SJCRH30 (cell line): ENCODE measurements at places on chromosomes 5 and 9.

DNA sequence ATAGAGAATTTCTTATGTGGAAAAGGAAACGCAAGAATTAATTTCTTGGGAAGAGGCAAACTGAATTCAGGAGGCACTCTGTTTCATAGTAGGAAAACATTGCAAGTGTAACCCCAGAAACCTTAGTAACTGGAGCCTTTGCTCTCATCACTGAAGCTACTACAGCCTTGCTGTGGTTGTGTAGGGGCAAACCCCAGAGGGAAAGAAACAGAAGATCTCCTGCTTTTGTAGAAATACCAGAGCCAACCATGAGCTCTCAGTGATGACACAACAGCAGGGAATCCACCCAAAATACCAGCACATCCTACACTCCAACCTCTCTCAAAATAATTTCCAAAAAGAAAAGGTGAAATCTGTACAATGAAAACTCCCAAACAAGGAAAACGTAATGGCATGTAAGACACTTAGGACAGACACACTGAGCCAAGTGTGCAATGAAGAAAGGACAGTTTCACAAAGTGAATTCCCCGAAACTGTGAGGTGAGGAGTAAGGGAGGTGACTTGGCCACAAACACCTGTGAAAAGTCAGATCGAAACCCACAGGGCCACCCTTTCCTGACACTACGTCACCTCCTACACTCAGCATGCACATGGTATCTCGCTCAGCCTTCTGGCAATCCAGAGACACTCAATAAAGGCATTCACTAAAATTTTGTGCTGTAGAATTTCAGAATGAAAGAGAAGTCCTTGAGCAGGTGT, 8.5 kb upstream of the ACSL6 start:
- DNase-seq = no peak

DNA sequence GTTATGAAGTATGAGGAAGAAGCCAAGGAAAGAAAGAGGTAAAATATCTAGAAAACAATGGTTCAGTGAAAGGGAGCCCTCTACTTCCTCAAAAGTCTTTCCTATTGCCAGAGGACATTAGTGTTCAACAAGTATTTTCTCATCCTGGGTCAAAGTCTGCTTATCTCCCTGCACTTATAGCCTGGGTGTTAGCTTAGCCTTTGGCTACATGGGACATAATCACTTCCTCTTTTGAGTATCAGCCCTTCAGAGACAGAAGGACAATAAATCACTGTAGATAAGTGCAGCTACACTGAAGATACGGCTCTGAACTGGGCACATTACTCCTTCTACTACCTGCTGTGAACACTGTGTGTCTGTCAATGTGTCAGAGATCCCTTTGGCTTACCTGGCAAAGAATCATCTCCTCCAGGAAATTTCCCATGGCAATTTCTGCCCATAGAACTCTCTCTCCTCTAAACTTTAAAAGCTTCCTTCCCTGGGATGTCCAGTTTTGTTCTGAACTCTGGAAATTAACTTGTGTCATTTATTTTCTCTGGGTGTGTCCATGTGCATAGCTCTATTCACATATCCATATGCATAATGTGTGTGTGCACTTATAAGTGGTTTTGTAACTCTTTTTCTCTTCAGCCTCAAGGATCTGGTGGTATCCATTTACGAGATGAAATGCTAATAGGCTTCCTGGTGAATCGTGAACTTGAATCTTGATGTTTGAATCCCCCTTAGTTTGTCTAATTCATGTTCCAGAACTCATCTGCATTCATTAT, 30.0 kb upstream of the RECK start:
- no peak for DNase-seq

DNA sequence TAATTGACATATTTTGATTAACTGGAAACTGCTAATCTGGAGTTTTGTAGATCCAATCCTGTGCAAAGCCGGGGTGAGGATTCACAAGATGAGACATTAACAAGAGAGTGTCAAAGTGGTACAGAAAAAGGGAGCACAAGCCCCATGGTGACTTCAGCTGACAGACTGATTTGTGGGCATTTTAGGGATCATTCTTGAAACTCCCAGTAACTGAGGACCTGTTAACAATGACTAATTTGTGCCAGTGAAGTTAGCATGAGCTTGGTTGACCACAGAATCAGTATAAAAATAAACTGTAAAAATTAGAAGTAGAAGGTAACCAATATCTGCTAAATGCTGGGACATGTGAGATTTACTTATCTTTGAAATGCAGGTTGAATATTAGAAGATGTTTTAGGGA, 1578.3 kb downstream of the EFNA5 start:
- DNase-seq = no peak

DNA sequence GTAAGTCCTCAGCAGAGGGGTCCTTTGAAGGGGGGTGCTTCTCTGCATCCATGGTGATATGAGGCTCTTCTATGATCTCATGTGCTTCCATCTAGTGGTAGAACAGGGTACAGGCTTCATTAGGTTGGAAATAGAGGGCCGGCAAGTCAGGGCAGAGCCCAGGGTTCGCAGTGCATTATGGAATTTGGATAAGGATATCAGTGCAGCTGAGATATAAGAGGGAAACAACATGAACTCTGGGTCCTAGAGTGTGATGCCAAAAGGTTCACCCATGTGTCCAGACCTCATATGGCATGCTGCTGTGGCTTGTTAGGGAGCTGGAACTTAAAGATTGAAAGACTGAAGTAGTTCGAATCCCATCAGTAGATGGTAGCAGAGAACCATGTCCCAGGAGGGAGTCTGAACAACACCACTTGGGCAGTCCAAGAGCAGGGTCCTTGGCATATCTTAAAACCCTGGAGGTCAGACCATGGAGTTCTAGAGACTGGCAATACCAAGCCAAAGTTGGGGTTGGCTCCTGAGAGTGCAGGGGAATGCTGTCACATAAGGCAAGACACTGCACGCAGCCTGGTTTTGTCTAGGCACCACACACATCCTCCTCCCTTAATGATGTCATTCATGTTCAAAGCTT, 2.3 kb downstream of the FAM221B start:
- DNase-seq = peak; percentile 76

- DNase-seq = no peak
Measured at GRCh38 chr9:126752881-126753670, 51.8 kb upstream of the ZBTB43 start.

- DNase-seq = no peak
Measured at GRCh38 chr9:96585426-96585825, 34.2 kb downstream of the CDC14B start.

- DNase-seq = peak; percentile 4
Measured at GRCh38 chr5:90488791-90489190, 14.1 kb downstream of the POLR3G start.

GRCh38 chr5:8394965-8395364, 526.0 kb downstream of the MTRR start:
- DNase-seq = no peak

GRCh38 chr5:150246835-150247234, 42.7 kb downstream of the CAMK2A start:
- no peak for DNase-seq

- DNase-seq = no peak
Measured at GRCh38 chr5:115016646-115017045, 153.1 kb downstream of the TRIM36 start.

- no peak for DNase-seq
Measured at GRCh38 chr9:126819482-126819881, 14.6 kb downstream of the ZBTB43 start.

DNA sequence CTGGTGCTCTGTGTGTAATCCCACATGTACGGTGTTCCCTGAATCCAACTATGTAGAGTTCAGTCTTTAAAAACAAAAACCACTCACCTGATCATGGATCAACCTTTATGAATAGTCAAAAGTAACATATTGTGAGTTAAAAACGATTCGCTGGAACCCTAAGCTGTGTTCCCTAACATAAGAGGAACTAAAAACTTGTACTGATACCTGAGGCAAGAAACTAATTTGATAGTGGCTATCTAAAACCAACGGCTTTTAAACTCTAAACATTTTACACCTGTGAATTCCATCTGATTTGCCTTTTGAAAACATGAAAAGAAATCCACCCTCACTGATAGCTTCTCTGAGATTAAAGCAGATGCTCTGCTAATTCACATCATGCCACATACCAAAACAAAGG, 101.5 kb downstream of the DEPDC1B start:
- no peak for DNase-seq

DNA sequence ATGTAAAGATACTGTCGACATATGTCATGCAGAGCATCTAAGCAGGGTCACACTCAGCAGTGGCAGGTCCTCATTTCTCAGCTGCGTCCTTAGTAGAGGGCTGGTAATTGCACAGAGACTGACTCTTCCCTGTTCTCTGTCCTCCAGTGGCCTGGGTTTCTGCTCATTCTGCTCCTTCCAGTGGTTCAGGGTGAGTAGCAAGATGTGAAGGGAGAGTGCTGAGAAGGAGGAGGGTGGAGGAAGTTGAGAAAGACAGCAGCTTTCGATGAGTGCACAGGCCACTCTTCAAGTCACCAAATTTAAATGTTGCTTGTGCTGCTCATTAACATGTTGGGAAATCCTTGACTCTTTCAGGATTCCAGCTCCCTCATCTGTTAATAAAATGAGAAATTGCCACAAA, 203.9 kb downstream of the FBXL7 start:
- no peak for DNase-seq

GRCh38 chr5:59893429-59894227, at the start of gene PDE4D:
Gene PDE4D, minus strand, starts transcription at chr5:59893726.
- peak; percentile 24 for DNase-seq

DNA sequence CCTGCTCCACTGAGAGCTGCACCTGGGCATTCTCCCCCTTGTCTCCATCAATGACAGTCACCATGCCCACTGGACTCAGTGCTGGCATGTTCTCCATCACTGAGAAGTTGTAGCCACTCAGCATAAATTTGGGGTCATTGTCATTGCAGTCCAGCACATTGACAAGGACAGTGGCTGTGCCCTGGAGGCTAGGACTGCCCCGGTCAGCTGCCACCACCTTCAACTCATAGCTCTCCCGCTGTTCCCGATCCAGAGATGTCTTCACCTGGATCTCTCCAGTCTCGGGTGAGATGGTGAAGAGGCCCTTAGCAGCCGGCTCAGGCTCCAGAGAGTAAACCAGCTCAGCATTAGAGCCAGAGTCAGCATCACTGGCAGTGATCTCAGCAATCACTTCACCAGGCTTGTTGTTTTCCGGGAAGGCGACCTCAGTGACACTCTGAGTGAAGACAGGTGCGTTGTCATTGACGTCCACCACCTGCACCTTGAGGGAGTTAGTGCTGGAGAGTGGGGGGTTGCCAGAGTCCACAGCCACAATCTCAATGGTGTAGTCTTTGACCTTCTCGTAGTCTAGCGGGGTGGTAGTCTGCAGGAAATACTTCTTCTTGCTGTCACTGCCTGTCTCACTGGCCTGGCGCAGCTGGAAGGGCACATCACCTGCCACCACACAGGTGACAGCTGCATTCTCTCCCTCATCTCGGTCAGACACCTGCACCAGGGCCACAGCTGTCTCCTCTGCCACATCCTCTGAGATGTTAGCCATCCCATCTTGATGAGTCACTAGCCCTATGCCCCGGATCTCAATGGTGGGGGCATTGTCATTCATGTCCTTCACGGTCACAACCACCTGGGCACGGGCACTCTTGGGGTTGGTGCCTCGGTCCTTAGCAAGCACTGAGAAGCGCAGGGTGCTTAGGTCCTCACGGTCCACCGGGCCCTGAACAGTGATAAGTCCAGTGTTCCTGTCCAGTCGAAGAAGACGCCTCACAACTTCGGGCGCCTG, 13.5 kb downstream of the PCDH1 start:
- DNase-seq = no peak

DNA sequence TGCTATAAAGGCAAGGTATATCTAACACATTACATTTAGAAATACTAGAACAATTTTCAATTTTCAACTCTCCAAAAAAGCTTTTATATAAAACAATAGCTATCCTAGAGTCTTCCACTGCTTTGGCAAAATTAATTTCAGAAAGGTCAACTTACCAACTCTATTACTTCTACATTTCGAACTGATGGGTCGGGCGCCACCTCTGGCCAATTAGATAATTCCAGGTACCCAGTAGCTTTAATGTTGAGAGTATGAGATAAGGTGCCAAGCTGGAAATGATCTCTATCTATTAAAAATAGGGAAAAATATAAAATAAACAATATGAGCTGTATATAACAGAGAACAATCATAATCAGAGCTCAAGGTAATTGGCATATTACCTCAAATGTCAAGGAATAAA, 166.6 kb downstream of the AP3B1 start:
- no peak for DNase-seq

- DNase-seq = no peak
Measured at GRCh38 chr5:67120032-67120431, 76.6 kb downstream of the CD180 start.

DNA sequence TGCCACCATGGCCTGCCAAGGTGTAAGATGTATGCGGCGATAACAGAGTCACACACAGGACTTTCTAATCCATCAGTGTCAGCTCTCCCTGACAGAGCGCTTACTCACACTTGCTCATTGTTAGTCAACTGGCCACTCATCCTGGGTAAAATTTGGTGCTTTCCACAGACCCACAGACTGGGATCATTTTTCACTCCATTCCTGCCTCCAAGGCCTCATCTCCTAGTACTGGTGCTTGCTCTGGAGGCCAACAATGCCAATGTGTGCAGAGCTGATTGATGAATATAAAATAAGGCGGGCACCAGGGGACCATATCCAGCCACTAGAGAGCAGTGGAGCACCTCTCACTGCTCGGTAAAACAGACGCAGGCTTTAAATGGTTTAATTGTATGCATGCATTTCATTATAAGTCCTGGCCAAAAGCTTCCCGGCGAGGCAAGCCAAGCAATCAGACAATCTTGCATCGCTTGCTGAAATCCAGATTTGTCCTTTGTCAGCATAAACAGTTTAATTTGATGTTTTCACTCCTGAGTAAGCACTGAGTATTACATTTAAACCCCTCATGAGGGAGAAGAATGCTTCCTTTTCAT, 22.3 kb downstream of the PSMB7 start:
- no peak for DNase-seq

DNA sequence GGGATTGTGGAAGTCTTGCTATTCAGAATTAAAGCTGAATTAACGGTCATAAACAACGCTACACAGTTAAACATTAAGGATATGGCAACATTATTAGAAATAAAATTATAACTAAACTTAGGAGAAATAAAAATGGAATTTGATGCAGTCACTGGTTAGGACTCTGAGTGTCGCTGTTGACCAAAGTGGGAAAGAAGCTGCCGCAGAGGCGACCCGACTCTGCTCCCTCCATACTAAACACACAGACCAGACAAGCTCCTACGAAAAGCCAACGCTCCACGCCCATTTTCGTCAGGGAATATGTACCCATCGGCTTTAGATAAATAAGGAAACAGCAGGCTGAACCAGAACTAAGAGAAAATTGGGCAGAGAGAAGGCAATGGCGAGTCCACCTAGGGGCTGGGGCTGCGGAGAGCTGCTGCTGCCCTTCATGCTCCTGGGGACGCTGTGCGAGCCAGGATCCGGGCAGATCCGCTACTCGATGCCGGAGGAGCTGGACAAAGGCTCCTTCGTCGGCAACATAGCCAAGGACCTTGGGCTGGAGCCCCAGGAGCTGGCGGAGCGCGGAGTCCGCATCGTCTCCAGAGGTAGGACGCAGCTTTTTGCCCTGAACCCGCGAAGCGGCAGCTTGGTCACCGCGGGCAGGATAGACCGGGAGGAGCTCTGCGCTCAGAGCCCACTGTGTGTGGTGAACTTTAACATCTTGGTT, at the start of gene PCDHGA5:
Gene PCDHGA5, plus strand, starts transcription at position 211 of the 709 bp plus-strand sequence. Its CDS starts 169 bp downstream, at position 380.
- no peak for DNase-seq

GRCh38 chr9:71515626-71516025, 252.7 kb downstream of the CEMIP2 start:
- no peak for DNase-seq

GRCh38 chr9:124665391-124666058, 105.6 kb downstream of the NR6A1 start:
- DNase-seq = peak; percentile 38
